Activated naive CD8-positive, alpha-beta T cell treated with anti-CD3 and anti-CD28 coated beads for 36 hours (primary cell): ENCODE measurements at places on chromosomes 6 and 20. TPM values are rescaled to one million over a fixed set of nuclear protein-coding genes. Genes with fewer than 3 reads are reported as not detected.
A peak's percentile ranks its signal among the peaks of the same experiment; 100 is the strongest.

Gene TRIM40
- not detected for total RNA-seq

- no peak for DNase-seq
These were observed 12.9 kb downstream of the PARD6B start for GRCh38 chr20:50744143-50744792.

Gene REM1
- not detected for total RNA-seq

DNA sequence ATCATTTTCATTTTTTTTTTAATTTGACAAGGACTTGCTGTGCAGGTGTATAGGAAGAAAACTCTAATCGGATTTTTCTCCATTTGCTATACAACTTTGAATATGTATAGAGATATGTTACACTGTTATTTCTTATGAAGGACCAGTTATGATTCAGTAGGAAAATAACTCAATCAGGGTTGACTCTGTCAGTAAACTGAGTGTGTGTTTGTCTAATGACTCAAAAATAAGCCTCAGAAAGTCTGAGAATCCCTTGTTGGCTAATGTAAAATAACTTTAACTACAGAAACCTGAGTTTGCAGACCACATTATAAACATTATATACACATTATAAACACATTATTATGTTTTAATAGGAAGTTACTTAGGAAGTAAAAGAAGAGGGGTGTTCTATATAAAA is 352.6 kb downstream of the RIMS1 start:
- DNase-seq: no peak

DNA sequence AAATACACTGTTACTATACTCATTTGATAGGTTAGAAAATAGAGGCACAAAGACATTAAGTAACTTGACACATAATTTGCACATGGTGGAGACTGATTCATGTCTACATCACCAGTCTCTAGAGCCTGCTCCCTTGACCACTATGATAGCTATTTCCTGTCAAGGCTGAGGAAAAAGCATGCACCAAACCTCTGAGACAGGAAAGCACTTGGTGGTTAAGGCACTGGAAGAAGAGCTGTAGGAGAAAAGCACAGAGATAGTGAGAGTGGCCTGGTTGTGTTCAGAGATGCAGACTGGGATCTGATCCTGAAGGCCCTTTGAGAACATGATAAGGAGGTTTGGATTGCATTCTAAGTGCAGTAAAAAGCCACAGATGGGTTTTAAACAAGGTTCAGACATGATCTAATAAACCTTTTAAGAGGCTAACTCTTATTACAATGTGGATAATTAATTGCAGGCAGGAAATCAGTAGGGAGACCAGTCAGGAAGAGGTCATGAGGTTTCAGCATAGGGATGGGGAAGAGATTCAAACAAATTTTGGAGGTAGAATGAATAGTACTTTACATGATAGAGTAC is 168.9 kb downstream of the PHF3 start:
- no peak for DNase-seq

DNA sequence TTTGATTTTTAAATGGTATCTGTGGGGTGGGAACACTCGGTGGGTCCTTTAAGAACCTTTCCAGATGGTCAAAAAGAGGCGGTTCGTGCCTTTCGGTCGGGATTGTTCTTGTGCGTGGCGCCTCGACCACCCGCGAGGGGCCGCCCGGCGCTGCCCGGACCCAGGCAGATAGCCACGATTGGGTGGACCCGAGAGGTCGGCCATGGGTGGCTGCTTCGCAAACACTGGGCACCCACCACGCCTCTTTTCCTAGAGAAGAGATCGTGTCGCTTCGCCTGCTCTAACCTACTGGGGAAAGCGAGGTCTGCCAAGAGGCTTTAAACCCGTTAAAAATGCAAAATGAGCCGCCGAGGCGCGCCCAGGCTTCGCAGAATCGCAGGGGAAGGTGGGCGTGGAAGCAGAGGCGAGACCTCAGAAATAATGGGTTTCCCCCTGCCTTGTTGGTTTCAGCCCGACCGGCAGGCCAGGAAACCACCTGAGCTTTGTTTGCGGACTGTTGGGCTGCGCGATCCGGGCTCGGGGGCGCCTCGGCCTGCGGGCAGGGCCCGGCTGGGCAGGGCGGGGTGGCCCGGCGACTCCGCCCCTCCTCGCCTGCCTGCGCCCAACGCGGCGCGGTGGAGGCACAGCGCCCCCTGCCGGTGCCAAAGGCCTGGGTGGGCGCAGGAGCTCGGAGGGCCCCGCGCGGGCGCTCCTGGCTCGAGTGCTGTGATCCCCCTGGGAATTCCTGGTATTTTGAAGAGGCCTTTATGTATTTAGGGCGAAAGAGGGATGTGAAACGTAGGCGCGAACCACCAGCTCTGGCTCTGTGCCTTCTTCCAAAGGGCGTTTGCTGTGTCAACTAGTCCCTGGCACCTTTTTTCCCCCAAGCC is 1.6 kb downstream of the MARCKS start:
- peak; percentile 94 for DNase-seq

- DNase-seq: no peak
These were observed 44.1 kb downstream of the MRAP2 start for GRCh38 chr6:84077645-84078044.

DNA sequence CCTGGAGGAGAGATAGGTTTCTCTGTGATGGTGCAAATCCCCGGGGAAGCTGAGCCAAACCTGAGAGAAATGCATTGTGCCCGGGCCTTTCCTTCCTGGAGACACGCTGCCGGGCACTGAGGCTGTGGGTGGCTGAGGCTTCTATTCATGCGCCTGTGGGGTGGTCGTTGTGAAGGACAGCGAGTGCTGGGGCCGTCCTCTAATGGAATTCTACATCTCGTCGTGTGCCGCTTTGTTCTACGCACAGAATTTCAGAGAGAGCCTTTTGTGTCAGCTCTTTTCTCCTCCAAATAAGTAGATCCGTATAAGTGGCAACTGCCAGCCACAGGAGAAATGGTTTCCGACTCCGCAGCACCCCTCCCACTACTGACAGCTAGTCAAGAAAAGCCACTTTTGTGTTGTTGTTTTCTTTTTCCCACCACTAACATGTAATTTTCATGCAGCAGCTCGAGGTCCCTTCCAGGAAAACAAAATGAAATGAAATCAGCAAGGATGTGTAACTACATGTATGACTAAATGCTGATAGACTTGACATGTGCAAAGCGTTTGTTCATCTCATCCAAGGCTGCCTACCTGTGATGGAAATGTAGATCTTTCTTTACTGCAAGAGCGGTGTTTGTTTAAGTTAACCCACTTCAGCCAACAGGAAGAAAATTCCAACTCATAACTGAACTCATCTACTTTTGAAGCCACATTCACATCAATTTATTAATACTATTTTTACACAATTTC is 26.4 kb upstream of the PXDC1 start:
- no peak for DNase-seq

Gene HS3ST5
- not detected for total RNA-seq

DNA sequence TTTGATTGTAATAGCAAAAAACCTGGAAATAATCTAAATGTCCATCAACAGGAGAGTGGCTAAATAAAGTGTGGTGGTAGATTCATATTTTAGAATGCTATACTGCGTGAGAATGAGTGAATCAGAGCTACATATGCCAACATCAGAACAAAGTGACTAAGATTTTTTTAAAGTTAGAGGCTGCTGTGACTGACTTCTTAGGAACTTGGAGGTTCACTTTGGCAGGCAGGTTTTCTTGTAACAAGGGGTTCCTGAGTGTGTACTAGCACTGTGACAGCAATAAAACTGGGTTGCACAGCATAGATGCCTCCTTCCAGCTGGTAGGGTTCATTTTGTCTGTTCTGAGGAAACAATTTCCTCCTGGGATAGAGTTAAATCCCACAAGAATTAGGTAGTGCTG is 75.3 kb upstream of the ENPP5 start:
- DNase-seq: no peak

DNA sequence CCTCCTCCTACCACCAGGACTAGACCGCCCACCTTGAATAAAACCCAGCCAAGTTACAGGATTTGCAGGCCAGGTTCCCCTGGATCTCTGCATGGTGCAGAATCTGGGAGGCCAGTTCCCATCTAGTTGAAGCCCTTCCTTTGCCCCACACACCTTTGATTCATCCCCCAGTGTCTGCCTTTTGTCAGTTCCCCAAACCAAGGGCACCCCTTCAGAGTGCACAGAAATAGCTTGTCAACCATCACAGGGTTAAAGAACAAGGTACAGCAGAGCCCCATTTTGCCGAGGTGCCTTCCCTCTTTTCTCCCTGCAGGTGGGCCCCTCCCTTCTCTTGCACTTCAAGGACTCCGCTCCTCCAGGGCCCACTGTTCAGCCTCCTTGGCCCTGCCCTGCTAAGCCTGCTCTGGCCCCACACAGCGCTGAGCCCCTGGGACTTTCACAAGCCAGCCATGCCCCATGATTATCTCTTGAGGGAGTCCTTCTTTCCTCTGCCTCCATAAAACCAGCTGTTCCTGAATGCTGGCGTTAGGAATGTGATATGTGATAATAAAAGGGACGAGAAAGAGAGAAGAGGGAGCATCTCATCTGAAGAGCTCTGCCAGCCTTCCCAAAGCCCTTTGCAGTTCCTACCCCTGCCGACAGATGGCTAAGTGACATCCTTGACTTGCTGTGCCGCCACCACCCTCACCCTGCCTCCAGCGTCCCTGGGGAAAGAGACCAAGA is 280.3 kb downstream of the CDC5L start:
- DNase-seq: peak; percentile 22

DNA sequence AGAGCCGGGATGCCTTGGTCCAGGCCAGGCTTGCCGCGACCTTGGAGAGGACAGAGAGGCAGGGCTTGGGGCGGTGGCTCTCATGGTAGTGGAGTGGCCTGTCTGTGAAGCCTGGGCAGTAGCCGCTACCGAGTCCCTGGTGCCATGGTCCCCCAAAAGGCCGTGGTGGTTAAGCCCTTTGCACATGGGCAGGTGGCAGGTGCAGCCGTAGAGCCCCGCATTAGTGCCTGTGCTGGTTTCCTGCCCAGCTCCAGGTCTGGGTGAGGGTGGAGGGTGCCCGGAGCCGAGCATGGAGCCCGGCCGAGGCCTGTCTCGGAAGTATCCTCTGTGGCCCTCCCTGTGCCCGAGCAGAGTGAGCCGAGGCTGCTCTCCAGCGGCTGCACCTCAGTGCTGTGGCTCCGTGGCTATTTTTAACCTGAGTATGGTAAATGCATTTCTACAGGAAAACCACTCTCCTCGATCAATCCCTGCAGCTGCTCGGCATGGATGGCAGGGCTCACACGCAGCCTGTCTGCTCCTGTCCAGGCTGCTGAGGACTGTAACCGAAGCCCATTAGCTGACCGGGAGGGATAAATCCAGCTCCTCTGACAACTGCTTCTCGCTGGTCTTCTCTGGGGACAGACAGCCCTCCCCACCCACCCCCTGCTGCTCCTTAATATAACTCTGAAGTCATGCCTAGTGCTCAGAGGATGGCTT is 36.3 kb upstream of the GATA5 start:
- DNase-seq: no peak

Gene EPHA7
- total RNA-seq: not detected
